Stimulated activated CD8-positive, alpha-beta memory T cell treated with anti-CD3 and anti-CD28 coated beads, Interleukin-12 subunit alpha, Interleukin-12 subunit beta, amount 100 ng/mL, for 4 hours (primary cell): ENCODE measurements at places on chromosomes 2 and 18.

DNA sequence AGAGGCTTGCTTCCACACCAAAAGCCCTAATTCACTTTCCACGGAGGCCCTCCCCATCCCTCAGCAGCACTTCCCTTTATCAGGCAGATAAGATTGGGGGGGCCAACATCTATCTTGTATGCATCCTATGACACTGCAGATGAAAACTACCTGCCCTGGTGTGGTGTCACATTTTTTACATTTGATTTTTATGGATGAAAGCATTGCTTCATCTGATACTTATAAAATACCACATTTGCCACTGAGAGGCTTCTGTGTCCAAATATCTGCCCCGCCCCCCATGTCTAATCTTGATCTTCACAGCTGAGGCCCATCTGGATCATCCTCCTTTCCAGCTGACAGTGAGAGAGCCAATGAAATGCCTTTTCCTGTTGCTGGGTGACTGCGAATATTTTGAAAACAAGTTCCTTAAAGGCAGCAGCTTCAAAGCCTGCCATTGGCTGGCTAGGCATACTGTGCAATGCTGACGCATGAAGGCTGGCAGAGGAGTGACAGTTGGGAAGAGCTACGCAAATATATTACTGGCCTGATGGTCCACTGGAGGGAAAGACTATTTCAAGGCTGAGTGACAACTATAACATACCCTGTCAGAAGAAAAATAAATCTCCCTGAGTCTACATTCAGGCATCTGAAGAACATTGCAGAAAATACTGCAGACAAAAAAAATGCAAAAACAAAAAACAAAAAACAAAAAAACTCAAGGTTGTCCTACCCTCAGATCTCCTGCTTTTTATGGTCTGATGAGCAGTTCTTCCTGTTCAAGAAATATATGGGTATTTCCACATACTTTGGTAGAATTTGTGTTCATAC, 318.7 kb downstream of the PDE11A start:
- DNase-seq: no peak

- DNase-seq: no peak
Measured at GRCh38 chr2:140392824-140393223, 1612.6 kb upstream of the NXPH2 start.

DNA sequence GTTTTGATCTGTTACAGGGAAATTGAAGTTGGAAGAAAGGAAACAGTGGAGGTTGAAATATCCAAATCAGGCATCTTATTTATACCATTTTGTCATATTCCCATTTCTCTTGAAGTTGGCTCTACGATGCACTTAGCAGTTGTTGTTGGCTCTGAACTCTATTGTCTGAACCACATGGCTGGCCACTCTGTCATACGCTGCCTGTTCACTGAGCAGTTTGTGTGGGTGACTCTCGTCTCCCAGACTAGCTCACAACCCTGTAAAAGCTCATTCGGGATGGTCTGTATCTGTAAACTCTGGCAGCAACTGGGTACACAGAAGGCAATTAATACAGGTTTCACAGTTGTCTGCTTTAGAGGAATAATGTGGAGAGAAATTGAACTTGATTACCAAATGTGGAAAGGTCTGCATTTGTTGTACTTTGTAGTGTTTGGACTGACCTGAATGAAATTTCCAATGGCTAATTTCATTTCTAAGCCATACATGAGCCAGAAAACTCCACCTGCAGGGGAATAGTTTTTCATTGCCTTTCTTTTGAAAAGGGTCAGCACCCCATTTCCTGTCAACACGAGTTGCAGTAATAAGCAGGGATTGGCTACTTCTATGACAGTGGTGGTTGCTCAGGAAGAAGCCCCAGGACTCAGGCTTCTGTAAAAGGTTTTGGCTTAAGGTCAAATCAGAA, 378.2 kb downstream of the OSR1 start:
- DNase-seq: no peak

GRCh38 chr2:63763391-63763941, 78.2 kb upstream of the UGP2 start:
- DNase-seq: no peak

- no peak for DNase-seq
Measured at GRCh38 chr2:12932192-12932591, 215.5 kb downstream of the TRIB2 start.

- DNase-seq: no peak
Measured at GRCh38 chr2:85682378-85682777, 11.8 kb upstream of the GNLY start.
